ENCODE measurements at places on chromosomes 12 and 14. TPM values are rescaled to one million over a fixed set of nuclear protein-coding genes. Genes with fewer than 3 reads are reported as not detected.

DNA sequence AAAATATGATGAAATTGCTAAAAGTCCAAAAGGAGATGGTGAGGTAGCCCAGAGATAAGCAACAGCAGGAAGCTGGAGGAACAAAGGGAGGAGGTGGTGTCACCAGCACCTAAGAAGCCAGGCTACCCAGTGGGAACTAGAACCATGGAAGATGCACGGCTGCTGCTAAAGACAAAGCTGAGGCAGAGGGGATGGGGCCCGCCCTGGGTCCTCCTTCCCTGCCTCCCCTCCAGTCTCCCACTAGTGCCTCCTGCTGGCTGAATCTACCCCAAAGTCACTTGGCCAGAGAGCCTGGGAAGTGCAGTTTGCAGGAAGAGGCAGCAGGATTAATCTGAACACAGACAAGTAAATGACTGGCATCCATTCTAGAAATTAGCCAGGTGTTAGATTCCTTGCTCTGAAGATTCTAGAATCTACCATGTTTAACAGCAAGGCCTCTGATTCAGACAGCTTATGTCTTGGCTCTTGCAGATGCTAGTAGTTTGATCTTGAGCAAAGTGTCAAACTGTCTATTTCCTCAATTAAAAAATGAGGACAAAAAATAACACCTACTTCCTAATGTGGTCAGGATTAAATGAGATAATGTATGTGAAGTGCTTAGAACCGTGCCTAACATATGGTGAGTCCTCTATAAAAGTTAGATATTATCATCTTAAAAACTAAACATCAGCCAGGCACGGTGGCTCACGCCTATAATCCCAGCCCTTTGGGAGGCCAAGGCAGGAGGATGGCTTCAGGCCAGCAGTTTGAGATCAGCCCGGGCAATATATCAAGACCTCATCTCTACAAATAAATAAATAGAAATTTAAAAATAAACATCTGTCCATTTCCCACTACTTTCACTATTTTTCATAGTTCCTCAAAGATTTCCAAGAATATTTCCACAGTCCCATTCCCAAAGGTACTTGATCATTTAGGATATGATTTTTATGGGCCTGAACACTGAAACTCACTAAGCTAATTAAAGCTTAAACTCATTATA is 5.8 kb upstream of the LRP10 start:
- peak; percentile 25 for DNase-seq

GPR84 gene
- total RNA-seq, result 1.7 TPM

EPYC gene
- total RNA-seq, result not detected

ESRRB gene
- total RNA-seq, result not detected

- DNase-seq, result no peak
Observed at GRCh38 chr12:31466768-31467167, 124.2 kb downstream of the DENND5B start.

ESR2 gene
- 0.60 TPM for total RNA-seq

WSCD2 gene
- 2.0 TPM for total RNA-seq

DNA sequence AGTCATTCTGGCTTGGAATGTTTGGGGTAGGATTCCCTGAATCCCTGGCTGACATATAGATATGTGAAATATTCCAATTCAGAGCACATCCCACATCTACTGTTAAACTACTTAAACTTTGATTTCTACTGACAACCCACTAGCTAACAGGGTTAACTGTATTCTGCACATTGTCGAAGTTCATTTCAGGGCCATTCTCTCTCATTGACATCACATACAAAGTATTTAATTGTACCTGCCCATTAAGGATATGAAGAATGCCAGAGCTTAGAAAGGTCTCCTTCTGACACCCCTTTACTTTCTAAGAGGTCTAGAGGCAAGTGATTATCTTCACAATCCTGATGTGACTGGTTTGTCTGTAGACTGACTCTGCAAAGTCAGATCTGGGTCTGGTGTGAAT is 2.8 kb upstream of the DCN start:
- DNase-seq, result no peak

LBHD2 gene
- total RNA-seq, result not detected

- DNase-seq, result no peak
Observed at GRCh38 chr14:22046063-22046462, 372.4 kb upstream of the OR4E1 start.

KRT74 gene
- not detected for total RNA-seq

GPRC5A gene
- 320 TPM for total RNA-seq

Measured in mucosa of descending colon (tissue), 3 donors.